ENCODE measurements at places on chromosomes 3 and 15.

DNA sequence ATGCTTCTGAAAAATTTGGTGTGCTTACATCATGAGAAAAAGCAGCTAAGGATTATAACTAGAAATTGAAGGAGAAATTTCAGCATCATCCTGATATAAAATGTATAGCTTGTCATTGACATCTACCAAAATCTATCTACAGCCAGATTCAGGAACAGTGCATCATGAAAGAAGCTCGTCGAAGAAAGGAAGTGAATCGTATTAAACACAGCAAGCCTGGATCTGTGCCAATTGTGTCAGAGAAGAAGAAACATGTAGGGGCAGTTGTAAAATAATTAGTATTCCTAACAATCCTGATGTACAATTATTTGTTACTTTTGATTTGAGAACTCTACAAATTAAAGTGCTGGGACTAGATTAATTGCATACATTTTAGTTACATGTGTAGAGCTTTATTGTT lies 37.2 kb downstream of the AP4E1 start:
- DNase-seq, result peak; percentile 38

- DNase-seq, result peak; percentile 57
Measured at GRCh38 chr15:68994149-68994548, 20.3 kb upstream of the NOX5 start.

- peak; percentile 73 for DNase-seq
Measured at GRCh38 chr3:163490119-163490518, 1588.2 kb downstream of the SI start.

DNA sequence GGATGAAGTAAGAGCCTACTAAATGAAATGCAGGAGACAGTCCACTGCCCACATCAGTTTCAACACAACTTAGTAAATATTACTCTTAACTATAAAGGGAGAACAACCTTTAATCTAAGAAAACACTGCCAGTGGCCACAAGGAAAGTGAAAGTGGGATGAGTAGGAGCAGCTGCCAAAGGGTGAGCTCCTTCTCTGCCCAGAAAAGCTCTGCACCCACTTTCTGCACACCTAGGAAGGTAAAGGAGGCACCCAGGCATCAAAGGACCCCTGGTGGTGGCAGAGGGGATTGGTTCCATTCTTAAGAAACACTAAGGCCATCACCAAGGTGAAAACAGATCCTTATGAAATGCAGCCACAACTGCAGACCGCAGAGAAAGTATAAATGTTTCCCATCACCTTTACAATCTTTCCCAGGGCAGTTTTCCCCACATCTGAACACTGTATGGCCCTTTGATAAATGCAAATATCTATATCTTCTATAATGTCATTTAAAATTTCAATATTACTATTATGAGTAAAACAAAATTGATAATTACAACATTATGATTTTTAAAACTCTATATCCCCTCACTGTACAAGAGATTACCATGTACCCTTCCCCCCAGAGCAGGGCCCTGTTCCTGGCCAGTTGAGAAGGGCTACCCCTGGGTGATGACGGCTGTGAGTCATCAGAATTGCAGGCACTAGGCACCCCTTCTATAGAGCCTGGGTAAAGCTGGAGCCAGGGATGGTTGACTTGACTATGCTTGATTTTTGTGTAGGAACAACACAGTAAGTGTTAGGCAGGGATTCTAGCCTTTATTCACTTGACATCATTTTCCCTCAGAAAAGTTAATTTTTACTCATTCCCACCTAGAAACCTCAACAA lies 92.0 kb downstream of the SNRK start:
- DNase-seq, result peak; percentile 66

GRCh38 chr3:50237754-50238548 lies 1.9 kb downstream of the GNAI2 start:
- peak; percentile 90 for DNase-seq

DNA sequence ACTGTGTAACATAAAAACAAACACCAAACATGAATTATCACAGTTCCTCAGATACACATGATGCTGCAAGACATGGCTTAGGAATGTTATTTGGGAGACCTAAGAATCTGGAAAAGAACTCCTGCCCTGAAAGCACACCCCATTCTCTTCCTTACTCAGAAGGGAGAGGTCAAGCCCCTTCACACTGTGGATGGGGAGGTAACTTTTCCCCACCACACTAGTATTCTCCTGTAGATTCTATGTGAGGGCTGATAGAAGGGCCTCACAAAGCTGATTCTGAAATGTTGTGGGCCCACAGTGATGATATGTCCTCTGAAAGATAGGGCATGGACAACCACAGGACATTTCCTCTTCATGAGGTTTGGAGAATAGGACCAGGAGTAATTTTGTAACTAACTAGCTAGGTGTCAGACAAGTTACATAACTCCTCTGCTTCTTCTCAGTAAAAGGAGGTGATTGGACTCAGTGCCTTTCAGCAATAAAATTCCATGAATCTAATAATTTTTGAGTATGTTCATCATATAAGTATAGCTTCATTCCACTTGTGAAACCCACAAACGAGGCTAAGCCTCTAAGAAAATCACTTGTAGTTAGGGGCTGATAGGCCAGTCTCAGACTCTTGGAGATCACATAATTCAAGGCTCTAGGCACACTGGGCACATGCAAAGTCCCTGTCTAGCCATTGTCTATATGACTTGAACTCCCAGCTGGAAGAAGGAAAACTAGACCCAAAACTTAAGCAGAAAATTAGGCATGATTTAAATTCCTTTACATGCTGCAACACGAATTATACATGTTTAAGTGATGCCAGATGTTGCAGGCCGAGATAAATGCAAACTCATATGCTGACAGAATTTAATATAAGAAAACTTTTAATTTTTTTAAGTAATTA lies 7.5 kb downstream of the PTX3 start:
- DNase-seq, result peak; percentile 24

- no peak for DNase-seq
Measured at GRCh38 chr3:148330542-148330941, 367.2 kb upstream of the AGTR1 start.

DNA sequence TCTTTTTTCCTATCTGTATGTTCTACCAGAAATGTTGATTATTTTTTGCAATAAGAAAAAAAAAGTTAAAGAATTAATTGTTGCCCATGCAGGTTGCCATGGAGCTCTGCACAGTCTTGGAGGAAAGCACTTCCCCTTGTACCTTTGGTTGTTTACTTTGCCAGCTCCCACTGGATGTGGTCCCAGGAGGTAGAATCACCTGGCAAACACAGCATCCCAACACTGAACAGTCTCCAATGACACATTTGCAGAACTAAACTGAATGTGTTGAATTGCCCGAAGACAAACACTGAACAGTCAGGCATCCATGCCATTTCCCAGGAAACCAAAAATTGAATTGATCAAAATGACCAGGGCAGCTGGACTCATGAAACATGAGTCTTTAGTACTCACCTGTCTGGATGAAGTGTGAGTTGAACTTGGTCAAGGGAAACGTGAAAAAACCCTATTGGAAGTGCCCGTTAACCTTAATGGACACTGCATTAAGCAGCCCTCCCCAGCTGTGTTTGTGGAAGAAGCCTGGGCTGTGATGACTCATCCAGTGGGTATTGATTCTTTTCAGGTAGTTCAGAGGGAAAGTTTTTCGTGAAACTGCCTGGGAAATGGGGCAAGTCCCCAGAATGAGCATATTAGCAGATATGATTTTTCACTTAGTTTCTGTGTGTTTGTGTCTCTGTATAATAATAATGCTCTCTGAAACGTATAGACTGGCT lies 284.7 kb upstream of the STT3B start:
- peak; percentile 59 for DNase-seq

- peak; percentile 50 for DNase-seq
Measured at GRCh38 chr15:82020625-82021394, 25.0 kb downstream of the MEX3B start.

DNA sequence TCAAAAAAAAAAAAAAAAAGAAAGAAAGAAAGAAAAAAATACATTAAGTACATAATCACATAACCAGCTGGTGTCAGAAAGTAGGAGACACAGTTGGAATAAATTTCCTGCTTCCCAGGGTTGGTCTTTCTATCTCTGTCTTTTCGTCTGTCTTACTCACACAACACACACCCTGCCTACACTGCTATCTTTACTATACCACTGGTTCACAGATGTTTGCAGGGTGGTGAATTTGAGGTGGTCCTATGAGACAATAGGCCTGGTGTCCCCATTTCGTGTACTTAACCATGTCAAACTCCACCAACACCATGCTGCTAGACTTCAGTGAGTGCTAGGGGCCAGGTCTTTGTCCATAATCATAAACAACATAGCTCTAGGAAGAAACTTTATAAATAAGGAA lies 17.6 kb upstream of the CD47 start:
- no peak for DNase-seq

GRCh38 chr3:120641696-120642246 lies 40.3 kb downstream of the HGD start:
- DNase-seq, result no peak

DNA sequence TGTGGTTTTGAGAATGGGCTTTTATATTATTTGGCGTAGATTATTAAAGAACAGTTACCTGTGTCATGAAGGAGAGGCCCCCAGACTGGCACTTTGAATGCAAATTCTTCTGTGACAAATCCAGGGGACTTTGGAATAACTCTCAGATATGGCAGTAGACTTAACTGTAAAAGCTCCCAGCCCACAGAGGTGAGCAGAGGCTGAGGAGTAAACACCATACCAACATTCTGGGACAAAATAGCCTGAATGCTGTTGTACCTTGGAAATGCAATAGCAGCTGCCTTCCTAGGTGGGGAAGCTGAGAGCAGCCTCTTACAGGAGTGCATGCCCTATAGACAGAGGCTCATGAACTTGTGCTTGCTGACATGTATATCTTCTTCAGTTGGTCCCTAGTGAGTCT lies 187.6 kb upstream of the CTDSPL start:
- no peak for DNase-seq
